ENCODE measurements at places on chromosomes 16 and 17. TPM values are rescaled to one million over a fixed set of nuclear protein-coding genes. Genes with fewer than 3 reads are reported as not detected.

- DNase-seq: no peak
Measured at GRCh38 chr16:10941127-10941933, 938 bp downstream of the DEXI start.

DNA sequence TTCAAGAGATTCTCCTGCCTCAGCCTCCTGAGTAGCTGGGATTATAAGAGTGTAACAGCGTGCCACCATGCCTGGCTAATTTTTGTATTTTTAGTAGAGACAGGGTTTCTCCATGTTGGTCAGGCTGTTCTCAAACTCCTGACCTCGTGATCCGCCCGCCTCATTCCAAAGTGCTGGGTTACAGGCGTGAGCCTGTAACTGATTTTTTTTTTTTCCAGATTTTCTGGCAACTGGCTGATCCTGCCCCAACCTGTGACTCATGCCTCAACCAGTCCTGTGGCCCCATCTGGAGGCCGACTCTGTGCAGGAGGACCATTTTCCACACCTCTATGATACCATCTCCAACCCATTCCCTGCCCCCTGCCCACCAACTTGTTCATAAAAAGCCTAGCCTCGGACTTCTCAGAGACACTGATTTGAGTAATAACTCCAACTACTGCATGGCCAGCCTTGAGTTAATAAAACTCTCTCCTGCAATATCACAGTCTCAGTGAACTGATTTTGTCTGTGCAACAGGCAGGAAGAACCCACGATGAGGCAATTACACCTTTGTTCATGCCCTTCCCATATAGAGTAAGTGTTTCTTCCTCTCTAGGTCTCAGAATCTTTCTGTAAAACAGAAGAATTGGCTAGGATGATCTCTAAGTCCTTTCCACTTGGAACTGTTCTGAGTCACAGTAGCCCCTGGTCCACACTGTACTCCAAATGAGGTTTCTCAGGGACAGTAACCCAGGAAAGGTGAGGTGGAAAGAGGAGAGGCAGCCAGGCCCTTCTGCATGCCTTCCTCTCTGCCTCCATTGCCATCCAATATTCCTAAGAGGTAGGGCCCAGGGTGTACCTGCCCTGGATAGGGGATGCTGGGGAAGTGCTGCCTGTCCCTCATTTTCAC, 8.8 kb upstream of the CNOT1 start:
- peak; percentile 63 for DNase-seq

DNA sequence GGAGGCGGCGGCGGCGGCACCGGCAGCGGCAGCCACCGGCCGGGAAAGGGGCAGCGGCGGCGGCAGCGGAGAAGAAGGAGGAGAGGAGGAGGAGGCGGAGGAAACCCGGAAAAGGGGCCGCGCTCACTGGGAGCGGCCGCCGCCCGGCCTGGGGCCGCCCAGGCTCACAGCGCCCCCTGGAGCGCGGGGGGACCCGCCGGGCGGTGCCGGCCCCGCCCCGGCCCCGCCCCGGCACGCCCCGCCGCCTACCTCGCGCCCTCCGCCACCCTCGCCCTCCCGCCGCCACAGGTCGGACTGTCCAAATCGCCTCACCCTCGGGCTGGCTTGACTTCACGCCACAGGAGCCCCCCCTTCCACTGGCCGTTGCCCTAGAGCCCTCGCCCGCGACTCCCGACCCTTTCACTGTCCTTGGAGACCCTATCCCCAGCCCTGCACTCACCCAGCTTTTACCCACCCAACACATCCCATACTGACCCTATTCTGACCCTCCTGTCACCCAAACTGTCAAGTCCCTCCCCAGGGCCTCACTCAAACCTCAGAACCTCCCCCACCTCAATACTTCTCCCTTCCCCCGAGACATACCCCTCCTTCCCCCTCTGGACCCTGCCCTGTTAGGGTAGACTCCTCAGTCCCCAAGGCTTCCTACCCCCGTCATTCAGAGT, at the start of gene CSNK2A2:
Gene CSNK2A2 (minus strand): TSS at position 85 of the 662 bp plus-strand sequence. CDS start 370 bp downstream, outside the sequence.
- peak; percentile 65 for DNase-seq

DNA sequence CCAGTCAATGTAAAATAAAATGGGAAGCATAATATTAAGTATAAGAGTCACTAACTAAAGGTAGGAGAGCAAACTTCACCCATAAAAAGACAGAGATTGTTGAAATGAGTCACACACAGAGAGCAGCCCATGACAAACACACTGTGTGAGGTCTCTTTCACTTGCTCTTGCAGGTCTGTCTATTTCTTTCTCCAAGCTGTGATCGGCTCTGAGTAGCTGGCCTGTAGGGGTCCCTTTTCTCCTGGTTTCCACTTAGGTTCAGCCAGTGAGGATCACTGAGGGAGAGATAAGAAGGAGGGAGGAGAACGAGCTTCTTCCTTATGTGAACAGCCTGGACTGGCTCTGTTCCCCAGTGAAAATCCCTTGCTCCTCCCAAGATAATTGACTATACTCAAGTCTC, 133.7 kb upstream of the HS3ST3A1 start:
- no peak for DNase-seq

DNA sequence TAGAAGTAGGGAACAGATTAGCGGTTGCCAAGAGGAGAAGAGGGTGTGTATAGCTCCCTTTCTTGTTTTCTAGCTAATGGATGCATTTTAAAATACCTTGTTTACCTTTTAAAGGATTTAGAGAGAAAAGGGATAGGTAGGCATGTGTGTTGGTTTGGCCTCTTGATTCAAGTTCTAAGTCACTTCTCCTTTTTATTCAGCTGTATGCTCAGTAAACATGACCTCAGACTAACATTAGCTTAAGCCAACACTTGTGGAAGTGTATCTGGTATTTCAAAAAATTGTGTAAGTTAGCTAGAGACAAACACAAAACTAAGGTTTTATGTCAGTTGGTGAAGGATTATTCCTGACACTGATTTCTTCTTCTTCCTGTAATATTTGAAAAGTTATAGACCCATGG, 204.1 kb upstream of the NOG start:
- DNase-seq: no peak

- DNase-seq: no peak
Measured at GRCh38 chr16:57023541-57024249, 34.3 kb downstream of the NLRC5 start.

The MYL4 gene
- not detected for total RNA-seq

The ANKRD40 gene
- 42.5 TPM for total RNA-seq
